Activated naive CD4-positive, alpha-beta T cell treated with Interleukin-2 at 50 U/mL for 16 hours (primary cell): ENCODE measurements at places on chromosomes 4 and X.

DNA sequence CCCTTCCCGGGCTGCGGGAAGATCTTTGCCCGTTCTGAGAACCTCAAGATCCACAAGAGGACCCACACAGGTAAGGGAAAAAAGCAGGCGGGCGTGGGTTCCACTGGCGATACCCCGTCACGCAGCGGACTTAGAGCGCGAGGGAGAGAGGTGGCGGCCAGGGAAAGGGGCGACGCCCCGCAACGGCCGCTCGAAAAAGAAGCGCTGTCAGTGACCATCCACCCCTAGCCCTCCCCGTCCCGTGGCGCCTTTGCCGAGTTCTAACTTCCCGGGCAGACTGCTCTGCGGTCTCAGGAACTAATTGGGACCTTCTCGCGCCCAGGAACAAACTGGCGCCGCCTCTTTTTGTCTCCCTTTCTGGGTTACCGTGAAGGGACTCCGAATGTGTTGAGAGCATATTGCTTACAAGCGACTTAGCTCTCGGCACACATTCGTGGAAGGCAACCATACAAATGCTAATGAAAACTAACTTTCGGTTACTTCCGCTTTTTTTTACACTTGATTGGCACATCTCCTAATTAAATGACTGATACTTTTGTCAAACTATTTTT, 1.8 kb downstream of the ZIC3 start:
- DNase-seq = no peak

DNA sequence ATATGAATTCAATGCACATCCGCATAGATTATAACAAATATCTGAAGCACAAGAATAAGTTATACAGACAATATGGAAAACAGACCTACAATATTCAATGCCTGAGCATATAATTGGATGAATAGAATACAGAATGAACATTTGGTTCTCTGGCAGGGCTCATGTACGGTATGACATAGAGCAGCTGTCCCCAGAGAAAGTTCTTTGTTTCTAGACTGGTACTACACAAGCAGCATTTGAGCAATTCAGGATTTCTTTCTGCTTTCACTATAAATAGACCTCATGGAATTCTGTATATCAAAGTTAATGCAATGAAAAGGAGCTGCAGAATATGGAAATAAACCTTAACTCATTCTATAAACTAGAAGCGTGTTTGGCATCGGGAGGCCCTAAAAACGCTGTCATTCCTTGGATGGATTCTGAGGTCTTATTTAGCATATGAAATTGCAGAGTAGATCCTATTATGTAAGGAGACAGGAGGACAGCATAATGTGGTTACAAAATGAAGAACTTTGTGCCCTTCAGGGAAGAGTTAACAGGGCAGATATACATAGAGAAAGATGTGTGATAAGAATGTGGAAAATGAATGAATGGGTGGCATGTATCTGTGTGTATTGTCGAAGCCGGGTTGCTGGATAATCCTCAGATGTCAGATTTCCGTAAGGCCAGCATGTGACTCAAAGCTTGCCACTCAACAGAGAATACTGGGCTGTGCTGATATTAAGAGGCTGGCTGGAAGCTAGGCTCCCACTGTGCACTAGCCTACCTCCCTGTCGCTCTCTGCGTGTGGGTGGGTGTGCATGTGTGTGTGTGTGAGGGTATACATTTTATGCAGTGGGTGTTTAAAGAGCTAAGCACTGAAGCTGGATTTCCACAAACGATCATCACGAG, 103.3 kb upstream of the SLC4A4 start:
- DNase-seq = no peak

DNA sequence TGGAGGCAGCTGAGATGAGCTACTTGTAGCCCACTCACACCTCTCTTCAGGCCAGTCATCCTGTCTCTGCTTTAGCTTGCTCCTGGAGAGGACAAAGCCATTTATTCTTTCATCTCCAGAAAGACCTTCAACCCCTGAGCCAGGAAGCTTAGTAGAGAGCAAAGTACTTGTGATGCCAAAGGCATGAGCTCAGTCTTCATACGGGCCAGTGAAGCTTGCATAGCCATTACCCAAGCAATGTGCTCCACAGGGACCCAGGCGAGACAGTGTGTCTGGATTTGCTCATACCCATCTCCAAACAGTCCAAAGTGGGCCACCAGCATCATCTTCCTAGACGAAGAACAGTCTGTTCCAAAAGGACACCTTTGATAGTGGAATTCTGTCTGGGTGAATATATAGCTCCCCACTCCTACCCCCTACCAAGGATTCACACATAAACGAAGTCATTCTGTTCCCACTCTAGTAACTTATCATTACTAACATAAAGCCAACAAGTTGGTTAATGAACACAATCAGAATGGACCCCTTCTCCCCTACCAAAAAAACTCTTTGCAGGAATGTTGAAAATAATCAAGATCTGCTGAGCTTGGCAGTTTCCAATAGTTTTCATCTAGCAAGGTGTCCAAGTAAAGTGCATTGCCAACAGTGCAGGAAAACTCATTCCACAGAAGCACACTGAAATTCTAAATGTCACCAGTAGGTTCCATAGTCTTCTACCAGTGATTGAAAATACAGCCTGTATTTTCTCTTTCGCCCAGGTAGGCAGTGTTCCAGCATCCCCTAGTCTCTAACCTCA, 6.7 kb downstream of the TNMD start:
- DNase-seq = no peak

GRCh38 chr4:137529432-137529831, 2.9 kb downstream of the PCDH18 start:
- DNase-seq = no peak

DNA sequence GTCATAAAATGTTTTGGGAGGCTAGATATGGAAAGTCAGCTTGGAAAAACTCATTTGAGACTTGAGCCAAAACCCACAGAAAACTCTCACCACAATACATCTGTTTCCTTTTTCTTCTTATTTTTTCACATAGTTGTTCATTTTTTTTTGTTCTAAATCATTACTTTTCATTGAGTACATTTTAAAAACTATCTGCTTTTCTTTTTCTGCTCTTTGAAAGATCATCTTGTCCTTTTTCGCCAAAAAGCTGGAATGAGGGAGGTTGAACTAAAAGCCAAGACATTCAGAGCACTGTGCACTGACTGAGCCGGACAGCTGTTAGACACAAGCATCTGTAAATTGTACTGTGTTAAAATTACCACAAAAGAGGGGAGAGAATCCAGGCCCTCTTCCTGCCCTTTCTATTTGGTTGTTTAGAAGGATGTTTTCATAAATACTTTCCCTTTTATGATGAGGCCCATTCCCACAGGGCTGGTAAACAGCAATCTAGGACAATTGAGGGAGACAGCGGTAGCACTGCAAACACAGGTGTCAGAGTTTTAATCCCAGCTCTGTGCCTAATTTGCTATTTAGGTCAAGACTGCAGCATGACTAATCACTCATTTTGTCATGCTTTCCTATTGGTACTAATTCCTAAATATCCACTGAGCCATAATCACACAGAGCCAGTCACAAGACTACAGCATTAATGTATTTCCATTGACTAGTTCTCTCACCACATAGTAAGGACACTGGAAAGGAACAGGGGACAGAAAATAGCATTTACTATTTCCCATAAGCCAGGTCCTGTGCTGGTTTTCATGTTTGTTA, 7.3 kb upstream of the RNF150 start:
- no peak for DNase-seq

DNA sequence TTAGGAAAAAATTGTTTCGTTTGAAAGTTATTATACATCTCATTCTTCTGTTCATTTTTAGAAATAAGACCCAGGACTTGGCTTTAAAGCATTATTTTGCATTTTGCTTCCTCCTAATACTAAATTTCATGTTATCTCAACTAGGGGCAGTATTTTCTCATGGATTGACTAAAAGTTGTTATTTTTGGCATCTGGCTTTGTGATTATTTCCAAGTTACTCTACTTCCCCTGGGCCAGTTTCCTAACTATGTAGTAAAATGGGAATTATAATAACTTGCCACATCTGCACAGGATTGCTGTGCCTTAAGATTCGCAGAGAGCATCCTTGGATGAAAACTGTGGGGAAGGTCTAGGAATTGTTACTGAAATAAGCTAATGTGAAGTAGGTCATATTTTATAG, 3.0 kb downstream of the RBPJ start:
- no peak for DNase-seq
